AML-193 (cell line): ENCODE measurements at places on chromosomes 2 and 18.

DNA sequence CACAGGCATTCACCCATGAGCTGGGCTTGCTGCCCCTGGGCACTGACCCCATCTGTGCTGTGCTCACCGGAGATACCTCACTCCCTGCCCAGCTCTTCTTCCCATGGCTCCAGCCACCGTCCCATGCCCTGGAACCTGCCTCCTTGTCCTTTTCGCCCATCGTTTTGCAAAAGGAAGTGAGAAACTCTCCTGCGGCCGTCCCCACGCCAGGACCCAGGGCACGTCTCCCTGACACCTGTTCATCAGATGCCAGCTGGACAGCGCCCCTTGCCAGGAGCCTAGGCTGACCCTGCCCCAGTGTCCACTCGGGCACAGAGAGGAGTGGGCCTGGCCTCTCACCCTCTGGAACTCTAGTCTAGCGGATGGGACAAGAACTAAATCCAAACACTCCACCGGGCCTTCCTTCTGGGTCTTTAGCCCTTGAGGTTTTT, 238.6 kb downstream of the SEPTIN10 start:
- DNase-seq: no peak

DNA sequence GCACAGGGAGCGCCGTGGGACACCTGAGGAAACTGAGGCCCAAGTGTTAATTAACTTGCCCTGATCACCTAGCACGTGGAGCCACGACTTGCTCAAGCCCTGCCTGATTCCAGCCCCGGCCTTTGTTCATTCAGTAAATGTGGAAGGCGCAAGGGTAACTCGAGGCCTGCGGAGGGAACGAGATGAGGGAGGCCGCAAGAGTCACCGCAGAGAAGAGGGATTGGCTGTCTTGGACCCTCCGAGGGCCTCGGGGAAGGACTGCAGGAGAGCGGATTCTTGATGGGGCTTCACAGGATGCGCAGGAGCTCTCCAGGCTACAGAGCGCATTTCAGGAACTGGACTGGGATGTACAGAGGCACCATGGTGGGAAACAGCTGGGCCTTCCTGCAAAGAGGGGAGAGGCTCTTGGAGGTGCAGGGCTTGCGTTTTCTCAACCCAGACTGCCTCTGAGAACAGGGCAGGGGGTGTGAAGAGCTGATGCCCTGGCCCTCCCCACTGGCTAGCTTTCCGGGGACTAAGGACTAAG, 511 bp upstream of the ANKMY1 start:
- no peak for DNase-seq

DNA sequence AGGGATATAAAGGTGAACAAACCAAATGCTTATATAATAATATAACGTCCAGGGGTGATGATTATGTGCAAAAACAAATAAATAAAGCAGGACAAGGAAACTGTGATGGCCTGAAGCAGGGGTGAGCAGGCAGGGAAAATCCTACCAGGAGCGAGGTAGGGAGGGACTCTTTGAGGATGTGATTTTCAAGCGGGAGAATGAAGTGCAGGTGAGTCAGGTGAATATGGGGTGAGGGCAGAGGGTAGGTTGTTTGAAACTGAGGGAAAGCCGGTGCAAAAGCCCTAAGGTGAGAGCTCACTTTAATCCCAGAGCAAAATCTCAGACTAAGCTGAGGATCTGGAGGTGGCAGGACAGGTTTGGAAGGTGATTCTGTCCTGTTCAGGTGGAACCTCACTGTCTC, 40.7 kb downstream of the CYP26B1 start:
- no peak for DNase-seq

GRCh38 chr2:126657148-126657635, 1.2 kb downstream of the GYPC start:
- DNase-seq: peak; percentile 27

GRCh38 chr2:165273176-165273575, 34.0 kb downstream of the SCN2A start:
- no peak for DNase-seq

DNA sequence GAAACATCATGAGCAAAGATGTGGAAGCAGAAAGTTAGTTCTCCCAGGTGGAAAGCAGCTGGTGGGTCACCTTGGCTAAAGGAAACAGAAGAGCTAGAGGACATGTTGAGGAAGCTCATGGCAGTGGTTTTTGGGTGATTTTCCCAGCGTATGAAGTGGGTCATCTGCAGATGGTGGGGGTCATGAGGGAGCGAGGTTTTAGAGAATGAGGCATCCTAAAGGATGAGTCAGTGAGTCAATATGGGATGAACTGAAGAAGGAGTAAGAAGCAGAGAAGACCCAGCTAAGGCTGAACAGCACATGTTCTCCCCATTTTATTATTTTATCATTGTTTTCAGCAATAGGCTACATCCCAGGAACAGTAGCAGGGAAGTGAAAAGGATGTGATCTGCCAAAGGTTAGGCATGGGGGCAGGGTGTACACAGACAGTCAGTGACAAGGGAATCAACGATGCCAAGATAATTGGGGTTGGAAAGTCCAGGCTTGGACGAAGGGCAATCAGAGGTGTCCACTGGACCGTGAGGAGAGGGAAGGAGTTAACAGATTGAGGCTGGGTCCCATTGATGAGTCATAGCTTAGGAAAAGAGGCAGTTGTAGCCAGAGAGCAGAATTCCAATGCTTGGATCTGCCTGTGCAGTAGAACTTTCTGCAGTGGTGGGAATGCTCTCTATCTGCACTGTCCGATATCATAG, 289.3 kb upstream of the RAB12 start:
- DNase-seq: no peak

DNA sequence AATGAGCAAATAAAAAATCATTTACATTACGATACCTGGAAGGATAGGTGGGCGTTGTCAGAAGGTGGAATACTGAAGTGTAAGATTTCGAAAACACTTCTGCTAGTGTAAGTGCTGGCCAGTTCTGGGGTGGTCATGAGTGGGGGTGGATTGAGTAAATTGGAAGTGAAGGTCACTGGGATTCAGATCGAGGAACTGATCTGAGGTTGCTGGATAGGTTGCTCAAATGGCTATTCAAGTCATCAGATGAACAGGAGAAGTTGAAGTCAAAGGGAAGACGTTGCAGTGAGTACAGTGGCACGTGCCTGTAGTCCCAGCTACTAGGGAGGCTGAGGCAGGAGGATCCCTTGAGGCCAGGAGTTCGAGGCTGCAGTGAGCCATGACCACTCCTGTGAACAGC, 95.7 kb downstream of the MALT1 start:
- DNase-seq: no peak

DNA sequence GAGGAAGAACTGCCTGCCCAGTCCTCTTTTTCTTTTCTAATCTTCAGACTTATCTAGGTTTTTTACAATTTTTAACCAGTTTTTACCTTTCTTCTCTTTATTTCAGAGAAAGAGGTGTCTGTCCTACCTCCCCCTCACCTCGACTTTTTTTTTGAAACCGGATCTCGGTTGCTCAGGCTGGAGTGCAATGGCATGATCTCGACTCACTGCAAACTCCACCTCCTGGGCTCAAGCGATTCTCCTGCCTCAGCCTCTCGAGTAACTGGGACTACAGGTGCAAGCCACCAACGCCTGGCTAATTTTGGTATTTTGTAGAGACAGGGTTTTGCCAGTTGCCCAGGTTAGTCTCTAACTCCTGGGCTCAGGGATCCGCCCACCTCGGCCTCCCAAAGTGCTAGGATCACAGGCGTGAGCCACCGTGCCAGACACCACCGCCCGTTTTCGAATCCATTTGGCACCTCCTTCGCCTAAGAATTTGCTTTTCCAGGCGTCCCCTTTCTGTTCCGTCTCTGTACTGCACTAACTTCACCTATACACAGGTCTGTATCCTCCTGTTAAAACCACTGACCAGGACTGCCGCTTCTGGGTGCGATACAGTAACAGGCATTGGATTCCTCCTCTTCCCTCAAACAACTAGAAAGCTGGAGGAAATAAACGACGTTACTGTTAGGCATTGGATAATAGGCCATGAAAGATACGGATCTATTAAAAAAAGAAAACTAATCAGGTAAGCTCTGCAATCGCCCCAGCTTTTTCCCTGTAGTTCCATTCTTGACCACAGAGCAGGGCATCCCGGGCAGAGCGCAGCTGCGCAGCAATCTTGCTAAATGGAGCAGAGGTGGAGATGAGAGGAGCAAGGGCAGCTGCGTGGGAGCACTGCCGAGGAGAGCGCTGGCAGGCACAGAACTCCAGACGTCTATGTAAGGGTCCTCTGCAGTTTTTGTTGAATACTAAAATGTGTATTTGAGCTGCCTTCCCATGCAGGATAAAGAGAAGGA, 69.9 kb downstream of the ZC3H6 start:
- no peak for DNase-seq

GRCh38 chr2:67259556-67260342, 137.4 kb upstream of the ETAA1 start:
- DNase-seq: no peak

DNA sequence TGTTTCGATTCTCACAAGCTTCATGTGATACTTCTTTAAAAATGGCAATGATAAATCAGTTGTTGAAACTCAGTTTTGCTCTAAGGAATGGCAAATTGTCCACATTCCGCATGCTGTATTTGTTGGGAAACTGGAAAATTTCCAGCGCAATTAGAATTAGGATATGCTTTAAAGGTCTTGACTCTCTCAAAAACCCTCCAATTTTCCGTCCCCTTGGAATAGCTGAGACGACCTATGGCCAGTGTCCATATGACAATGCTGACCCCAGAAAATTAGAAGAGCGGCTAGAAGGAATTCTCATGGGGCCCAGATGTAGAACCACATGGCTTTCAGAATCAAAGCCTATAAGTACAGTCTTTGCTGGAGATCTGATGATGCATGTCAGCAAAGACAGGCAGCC, 170.8 kb downstream of the TMEM18 start:
- no peak for DNase-seq

DNA sequence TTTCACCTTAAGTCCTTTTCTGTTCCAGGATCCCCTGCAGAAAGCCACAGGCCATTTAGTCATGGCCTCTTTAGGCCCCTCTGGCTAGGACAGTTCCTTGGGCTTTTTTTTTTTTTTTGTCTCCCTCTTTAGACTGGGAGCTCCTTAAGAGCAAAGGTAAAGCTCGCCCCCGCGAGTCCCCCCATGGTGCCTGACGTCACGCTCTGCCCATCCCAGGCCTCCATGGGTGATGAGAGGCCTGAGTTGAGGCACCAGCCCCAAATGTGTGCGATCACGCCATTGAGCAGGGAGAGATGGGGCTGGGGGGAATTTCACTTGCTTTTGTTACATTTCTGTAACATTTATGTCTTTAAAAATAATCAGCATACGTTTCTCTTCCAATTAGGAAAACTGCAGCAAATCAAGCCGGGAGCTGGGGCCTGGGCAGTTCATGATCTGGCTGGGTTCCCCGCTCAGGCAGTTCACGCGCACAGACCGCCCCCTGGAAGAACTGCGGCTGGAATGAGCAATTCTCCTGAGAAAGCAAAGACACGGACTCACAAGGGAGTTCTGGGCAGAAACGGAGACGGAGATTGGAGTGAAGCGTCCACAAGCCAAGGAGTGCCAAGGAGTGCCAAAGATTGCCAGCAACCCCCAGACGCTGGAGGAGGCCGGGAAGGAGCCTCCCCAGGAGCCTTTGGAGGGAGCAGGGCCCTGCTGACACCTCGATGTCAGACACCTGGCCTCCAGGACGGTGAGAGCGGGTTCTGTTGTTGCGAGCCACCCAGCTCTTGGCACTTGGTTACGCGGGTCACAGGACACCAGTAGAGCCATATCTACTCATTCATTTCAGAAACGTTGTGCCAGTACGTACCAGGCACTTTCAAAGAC, 108.4 kb upstream of the ODC1 start:
- no peak for DNase-seq

- DNase-seq: no peak
Observed at GRCh38 chr2:173216668-173217067, 138.0 kb upstream of the CDCA7 start.

DNA sequence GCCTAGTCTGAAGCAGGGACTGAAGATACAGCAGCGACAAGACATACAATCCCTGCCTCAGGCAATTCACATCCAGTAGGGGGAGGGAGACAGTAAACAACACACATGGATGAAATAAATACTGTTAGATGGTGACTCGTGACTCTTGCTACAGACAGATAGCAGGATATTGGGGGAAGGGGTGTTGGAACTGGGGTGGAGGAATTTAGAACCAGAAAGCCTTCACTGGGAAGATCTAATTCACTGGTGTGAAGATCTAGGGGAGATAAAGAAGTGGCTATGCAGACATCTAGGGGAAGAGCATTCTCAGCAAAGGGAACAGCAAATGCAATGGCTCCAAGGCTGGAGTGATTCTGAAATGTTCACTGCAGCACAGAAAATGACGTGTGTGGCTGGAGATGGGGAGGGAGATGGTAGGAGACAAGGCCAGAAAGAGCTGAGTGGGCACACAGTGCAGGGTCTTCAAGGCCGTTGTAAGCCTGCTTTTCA, 52.6 kb upstream of the TMEM163 start:
- no peak for DNase-seq

DNA sequence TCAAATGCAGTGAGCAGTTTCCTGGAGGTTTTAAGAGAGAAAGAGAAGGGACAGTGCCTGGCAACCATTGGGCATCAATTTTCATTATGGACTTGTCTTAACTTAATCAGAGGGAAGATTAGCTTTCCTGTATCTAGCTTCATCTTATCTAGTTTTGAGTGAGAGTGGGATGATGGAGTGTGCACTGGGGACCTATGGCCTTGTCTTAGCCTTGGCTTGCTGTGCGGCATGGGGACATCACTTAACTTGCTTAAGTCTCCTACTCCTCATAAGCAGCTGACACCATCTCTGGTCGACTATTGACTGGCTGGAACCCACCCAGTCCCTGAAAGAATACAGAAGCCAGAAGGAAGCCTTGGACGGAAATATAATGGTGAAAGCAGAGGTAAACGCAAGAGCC, 344.0 kb downstream of the SOX11 start:
- DNase-seq: no peak

- peak; percentile 37 for DNase-seq
Observed at GRCh38 chr2:211085056-211085680, 528.8 kb downstream of the CPS1 start.

- DNase-seq: no peak
Observed at GRCh38 chr2:231370429-231370748, 25.1 kb upstream of the B3GNT7 start.

DNA sequence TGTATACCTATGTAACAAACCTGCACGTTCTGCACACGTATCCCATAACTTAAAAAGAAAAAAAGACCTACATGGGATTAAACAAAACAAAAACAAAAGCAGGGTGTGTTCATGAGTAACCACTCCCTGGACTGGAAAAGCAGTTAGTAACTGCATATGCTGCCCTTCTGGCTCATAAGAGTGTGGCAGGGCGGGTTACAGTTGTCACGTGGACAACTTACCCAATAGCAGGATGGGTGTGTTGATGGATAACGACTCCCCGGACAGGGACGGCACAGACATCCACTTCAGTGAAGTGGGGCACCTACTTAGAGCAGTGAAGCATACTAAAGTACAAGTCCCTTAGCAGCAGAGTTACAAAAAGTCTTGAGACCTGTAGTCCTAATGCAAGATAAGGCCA, 136.7 kb downstream of the CCBE1 start:
- DNase-seq: no peak

GRCh38 chr18:59008302-59008974, 131.2 kb upstream of the SEC11C start:
- DNase-seq: no peak
